ENCODE measurements at places on chromosomes 3 and 15.

DNA sequence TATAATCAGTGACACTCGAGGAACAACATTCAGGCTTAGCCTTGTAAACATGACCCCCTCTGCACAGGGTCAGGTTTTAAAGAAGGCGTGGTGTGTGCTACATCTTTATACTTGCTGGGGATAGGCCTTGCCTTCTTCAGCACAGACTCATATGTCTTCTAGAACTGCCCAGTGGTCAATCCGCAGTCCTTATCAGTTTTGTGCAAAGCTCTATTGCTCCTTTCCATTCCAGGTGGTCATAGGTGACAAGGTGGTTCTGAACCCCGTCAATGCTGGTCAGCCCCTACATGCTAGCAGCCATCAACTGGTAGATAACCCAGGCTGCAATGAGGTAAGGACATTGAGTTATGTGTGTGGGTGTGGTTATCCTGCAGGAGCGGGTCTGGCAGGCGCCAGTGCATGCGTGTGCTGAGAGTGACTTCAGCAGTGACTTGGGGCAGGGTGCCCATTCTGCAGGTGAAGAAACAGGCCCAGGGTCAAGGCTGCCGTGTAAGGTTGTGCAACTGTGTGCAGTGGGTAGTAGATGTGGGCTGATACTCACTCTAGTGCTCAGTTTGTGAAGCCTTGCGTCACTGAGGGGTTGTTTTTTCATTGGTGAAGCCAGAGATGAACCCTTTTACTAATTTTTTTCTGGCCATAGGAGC lies 150.9 kb downstream of the ITPR1 start:
- H3K4me3 ChIP-seq, result no peak overlapping the region
- H3K36me3 ChIP-seq, result peaks cover 8% of the 10 kb centered on the region
- H3K4me1 ChIP-seq, result no peaks in the 10 kb centered on the region
- no peak overlapping the region for H3K27ac ChIP-seq
- DNase-seq, result no peak

DNA sequence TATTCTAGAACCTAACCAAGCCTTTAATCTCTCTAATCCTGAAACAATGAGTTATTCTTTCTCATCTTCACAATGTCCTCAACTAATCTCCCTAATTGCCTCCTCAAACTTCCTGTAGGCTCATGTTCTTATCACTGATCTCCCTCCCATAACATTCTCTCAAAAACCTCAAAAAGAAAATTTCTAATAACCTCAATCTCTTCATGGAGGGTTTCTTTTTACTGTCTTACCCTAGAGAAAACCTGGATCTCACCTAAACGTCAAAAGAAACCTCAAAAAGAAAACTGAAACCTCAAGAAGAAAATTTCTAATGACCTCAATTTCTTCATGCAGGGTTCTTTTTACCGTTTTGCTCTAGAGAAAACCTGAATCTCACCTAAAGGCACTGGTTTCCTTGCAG lies 150.2 kb downstream of the GSK3B start:
- H3K4me1 ChIP-seq, result no peaks in the 10 kb centered on the region
- DNase-seq, result no peak
- no peak overlapping the region for H3K27ac ChIP-seq
- no peaks in the 10 kb centered on the region for H3K27me3 ChIP-seq
- H3K36me3 ChIP-seq, result peaks cover 2% of the 10 kb centered on the region

- H3K36me3 ChIP-seq, result no peaks in the 10 kb centered on the region
- no peaks in the 10 kb centered on the region for H3K4me1 ChIP-seq
- no peak overlapping the region for H3K27ac ChIP-seq
- peaks cover 8% of the 10 kb centered on the region for H3K27me3 ChIP-seq
These were observed 124.9 kb downstream of the TMEM266 start for GRCh38 chr15:76184650-76185035.

- no peaks in the 10 kb centered on the region for H3K4me1 ChIP-seq
- H3K4me3 ChIP-seq, result no peak overlapping the region
- H3K27me3 ChIP-seq, result peaks cover 36% of the 10 kb centered on the region
- no peaks in the 10 kb centered on the region for H3K36me3 ChIP-seq
These were observed 1.2 kb upstream of the ADAMTSL3 start for GRCh38 chr15:83652626-83653204.

GRCh38 chr15:75721923-75722870 lies 9.5 kb upstream of the CSPG4 start:
- H3K27ac ChIP-seq, result peak overlapping the region; percentile 81
- no peaks in the 10 kb centered on the region for H3K27me3 ChIP-seq
- H3K36me3 ChIP-seq, result no peaks in the 10 kb centered on the region
- H3K4me3 ChIP-seq, result no peak overlapping the region
- H3K4me1 ChIP-seq, result peaks cover 27% of the 10 kb centered on the region

DNA sequence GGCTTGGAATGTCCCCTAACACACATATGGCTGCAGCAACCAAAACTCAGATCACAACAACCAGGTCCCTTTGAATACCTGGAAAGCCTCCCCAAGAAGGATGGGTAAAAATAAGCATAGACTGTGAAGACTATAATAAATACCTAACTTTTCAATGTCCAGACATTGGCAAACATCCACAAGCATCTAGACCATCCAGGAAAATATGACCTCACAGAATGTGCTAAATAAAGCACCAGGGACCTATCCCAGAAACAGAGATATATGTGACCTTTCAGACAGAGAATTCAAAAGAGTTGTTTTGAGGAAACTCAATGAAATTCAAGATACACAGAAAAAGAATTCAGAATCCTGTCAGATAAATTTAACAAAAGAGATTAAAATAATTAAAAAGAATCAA lies 109.2 kb downstream of the NEDD4 start:
- H3K4me1 ChIP-seq, result no peaks in the 10 kb centered on the region
- H3K36me3 ChIP-seq, result no peaks in the 10 kb centered on the region
- no peak overlapping the region for H3K4me3 ChIP-seq
- no peak for DNase-seq
- H3K27ac ChIP-seq, result no peak overlapping the region

- no peaks in the 10 kb centered on the region for H3K4me1 ChIP-seq
- no peaks in the 10 kb centered on the region for H3K36me3 ChIP-seq
- no peak overlapping the region for H3K27ac ChIP-seq
- no peak overlapping the region for H3K4me3 ChIP-seq
- no peak for DNase-seq
These were observed 143.1 kb downstream of the RORA start for GRCh38 chr15:61086012-61086411.

DNA sequence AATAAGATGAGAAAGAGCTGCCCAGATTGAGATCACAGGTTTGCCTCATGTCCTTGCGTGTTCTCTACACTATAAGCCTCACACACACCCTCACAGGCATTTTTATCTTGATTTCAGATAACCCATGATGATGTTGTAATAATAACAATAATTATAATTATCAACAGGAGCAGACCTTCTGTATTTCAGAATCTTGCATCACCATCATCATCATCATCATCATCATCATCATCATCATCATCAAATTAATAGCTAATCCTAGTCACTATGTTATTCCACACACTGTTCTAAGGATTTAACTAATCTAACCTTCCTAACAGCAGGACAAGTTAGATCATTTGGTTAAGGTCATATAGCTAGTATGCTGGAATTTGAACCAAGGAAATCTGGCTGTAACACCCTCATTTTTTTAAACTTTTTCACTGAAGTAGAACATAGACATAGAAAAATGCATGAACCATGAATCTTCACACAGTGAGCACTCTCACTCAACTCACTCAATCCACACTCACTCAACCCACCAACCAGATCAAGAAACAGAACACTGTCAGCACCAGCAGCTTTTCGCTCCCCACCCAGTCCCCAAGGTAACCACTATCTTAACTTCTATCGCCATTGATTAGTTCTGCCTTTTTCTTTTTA lies 1.8 kb upstream of the SH2D7 start:
- H3K4me1 ChIP-seq, result peaks cover 28% of the 10 kb centered on the region
- no peak overlapping the region for H3K4me3 ChIP-seq
- no peak overlapping the region for H3K27ac ChIP-seq
- no peaks in the 10 kb centered on the region for H3K36me3 ChIP-seq
- H3K27me3 ChIP-seq, result no peaks in the 10 kb centered on the region

DNA sequence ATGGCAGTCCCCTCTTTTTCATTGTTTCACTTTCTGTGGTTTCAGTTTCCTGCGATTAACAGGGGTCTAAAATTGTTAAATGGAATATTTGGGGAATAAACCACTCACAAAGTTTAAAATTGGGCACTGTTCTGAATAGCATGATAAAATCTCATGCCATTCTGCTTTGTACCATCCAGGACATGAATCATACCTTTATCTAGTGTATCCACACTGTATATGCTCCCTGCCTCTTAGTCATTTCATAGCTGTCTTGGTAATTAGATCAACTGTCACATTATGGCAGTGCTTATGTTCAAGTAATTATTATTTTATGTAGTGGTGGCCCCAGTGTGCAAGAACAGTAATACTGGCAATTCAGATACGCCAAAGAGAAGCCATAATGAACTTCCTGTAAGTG lies 734.5 kb downstream of the ZPLD1 start:
- H3K27ac ChIP-seq, result no peak overlapping the region
- DNase-seq, result no peak
- no peaks in the 10 kb centered on the region for H3K4me1 ChIP-seq
- no peaks in the 10 kb centered on the region for H3K36me3 ChIP-seq
- no peaks in the 10 kb centered on the region for H3K27me3 ChIP-seq

All from large intestine (tissue), 12 donors.